ENCODE measurements at places on chromosomes 12 and 14. TPM values are rescaled to one million over a fixed set of nuclear protein-coding genes. Genes with fewer than 3 reads are reported as not detected.

Gene VWF
- total RNA-seq = 535 TPM

Gene IL31
- total RNA-seq = not detected

Gene PZP
- 0.40 TPM for total RNA-seq

DNA sequence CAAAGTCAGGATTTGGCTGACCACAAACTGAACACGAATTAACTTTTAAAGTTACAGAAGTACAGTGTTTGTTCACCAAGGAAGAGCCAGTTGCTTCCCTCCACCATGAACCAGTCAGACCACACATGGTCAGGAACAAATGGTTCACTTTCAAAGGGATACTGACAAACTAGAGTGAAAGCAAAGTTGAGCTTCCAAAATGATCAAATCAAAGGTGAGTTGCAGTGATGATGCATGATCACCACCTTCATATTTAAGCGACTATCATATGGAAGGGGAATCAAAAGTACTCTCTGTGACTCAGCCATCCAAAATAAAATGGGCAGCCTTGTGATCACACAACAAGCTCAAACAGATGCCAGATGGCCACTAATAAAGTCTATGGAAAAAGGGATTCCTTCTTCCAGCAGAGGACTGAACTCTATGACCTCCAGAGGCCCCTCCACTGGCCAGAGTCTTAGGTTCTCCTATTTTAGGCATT, 13.1 kb downstream of the NT5DC3 start:
- DNase-seq = no peak

DNA sequence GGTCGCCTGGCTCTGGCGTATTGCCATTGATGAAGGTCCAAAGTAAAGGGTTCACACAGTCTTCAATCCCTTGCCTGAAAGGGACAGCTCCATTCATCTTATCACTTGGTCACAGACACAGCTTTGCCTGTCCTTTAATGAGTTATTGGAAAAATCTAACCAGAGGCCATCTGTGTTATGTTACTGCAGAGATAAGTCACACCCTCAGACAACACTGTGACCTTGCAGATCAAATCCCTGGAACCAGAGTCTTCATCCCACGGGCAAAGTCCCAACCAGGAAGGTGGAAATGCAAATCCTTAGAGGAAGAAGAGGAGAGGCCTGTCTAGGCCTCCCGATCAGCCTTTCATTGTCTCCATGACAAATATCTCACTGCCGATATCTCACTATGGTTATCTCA, 68.3 kb upstream of the SCN8A start:
- DNase-seq = no peak

Gene MGP
- 56.4 TPM for total RNA-seq

GRCh38 chr14:49769171-49769570, 1.2 kb downstream of the KLHDC2 start:
- no peak for DNase-seq

DNA sequence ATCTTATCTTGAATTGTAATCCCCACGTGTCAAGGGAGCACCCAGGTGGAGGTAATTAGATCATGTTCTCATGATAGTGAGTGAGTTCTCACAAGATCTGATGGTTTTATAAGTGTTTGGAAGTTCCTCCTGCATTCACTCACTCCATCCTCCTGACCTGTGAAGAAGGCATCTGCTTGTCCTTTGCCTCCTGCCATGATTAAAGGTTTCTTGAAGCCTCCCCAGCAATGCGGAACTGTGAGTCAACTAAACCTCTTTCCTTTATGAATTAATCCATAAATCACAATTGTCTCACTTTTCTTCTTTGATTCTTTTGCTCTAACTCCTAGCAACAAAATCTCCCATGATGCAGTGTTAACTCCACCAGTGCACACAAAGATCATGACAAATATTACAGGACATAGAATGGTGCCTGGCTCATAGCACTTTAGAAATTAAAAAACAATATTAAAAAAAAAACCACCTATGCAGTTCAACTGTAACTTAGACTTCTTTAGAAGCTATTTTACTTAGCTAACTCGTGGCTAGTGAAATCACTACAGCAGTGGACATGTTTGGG, 37.6 kb upstream of the MGAT4C start:
- no peak for DNase-seq

DNA sequence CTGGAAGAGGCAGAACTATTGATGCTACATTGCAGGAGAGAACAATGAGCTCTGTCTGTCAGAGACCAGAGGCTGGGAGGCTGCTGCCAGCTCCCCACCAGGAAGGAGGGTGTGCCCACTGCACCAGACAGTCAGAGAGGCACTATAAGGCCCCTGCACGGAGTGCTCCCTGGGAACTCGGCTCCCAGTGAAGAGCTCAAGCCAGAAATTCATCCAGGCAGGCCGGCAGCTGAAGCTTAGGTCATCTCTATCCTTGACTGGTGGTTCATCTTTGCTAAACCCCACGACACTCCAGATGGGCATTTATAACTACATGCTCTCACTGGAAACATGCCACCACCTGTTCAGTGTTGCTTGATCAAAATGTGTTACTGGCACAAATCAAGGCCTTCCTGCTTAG, 65.1 kb upstream of the GPATCH2L start:
- no peak for DNase-seq

DNA sequence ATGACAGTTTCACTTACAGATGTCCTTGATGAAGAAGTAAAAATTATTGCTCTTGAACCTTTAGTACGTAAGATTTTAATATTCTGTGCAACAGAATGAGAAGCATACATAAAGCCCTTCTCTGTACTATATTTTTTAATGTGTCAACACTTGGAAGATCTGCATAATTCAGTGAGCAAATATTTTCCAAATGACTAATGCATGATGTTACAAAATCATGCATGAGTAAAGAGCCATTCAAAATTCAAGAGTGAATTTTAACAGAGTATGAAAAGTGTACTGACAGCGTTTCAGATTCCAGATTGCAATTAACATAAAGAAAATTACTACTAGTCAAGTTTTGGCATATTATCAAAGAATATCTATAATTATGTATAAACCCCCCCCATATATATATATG, 101.4 kb upstream of the BBS10 start:
- DNase-seq = no peak

DNA sequence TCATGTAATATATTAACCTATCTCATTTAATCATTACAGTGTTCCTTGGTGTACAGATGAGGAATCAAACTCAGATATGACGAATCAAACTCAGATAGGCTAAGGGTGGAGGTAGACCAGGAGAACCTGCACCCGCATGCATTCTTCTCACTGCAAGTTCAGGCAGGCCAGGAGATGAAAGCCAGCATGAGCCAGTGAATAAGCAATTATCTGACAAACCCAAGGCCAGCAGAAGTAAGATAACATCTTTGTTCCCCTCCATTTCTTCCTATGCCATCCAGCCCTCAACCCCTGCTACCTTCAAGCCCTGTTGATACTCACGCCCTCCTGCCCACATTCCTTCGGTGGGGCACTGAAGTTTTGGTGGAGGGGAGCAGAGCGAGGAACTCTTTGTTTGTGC, 152.2 kb downstream of the ETV6 start:
- no peak for DNase-seq

DNA sequence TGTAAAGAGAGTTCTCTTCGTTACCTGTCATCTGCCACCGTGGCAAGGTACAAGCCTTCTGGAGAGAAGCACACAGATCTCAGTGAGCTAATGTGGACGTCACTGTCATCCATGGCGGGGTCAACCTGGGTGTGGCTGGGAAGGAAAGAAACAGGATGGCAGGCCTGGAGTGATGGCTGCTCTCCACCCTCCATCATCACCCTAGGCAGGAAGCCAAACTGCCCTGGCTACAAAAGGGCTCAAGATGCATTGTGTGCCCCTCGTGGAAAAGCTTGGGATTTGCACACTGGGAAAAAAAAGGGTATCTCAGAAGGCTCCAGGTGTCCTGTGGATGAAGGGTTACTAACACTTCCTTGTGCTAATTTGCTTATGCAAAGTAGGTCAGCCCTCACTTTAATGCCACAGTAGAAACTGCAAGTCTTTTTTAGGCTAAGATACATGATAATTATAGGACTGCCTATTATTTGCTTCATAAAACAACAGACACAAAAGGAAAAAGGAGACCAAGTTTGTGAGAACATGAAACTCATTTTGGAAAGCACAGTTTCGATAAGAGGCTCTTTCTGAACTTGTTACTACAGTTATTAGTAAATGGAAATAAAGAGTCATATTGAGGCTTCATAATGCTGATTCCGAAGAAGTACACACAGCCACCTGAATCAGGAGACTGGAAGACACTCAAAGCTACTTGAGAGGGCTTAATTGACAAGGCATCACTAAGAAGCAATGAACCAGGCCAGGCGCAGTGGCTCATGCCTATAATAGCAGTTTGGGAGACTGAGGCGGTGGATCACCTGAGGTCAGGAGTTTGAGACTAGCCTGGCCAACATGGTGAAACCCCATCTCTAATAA, 18.9 kb downstream of the RFC5 start:
- no peak for DNase-seq

- no peak for DNase-seq
Observed at GRCh38 chr14:69753860-69754259, 13.1 kb upstream of the SRSF5 start.

DNA sequence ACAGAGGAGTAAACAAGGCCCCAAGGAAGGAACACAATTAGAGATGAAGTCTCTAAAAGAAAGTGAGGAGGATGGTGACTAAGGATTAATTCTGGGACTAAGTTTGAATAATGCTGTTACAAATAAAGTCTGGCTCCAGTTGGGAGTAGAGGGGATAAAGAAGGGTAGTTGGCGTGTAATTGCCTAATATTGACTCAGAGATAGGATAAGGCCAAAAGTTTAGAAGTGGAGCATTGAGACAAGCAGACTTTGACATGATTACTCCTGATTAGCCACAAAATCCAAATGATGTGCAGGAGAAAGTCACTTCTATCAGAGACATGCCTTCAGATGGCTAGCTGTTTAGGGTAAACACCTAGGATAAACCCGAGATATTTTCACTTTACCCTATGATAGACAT, 108.4 kb downstream of the PLCZ1 start:
- no peak for DNase-seq

DNA sequence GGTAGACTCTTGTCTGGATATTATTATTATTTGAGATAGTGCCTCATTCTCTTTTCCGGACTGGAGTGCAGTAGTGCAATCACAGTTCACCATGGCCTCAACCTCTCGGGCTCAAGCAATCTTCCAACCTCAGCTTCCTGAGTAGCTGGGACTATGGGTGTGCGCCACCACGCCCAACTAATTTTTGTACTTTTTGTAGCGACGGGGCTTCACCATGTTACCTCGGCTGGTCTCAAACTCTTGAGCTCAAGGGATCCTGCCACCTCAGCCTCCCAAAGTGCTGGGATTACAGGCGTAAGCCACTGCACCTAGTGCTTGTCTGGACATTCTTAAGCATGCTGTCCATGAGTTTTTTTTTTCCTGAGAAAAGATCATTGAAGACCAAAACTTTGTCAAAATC, 498.9 kb upstream of the RGS6 start:
- DNase-seq = no peak

Gene LIMA1
- total RNA-seq = 75.4 TPM

GRCh38 chr12:69821456-69822159, 3.4 kb upstream of the MYRFL start:
- DNase-seq = peak; percentile 67

Gene EML5
- total RNA-seq = under 0.01 TPM

DNA sequence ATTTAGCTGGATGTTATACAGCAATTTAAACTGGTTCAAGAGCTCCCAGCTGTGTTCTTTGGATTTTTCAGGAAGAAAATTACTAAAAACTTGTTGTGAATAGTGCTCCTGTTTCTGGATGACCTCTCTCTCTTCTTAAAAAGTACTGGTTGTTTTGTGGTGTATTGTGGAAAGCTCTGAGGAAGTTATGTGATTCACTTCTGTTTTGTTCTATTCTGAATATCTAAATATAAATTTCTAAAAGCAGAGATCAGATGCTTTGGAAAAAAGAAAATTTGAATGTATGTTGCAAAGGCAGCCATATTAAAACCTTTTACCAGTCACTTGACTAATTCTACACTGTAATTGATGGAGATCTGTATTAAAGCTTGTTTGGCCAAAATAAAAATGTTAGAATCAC, 3.4 kb upstream of the C3AR1 start:
- DNase-seq = no peak

- no peak for DNase-seq
Observed at GRCh38 chr12:110373025-110373424, 30.5 kb downstream of the ANAPC7 start.

- no peak for DNase-seq
Observed at GRCh38 chr12:26119391-26119989, 5.3 kb downstream of the BHLHE41 start.

Gene GLT1D1
- not detected for total RNA-seq

Gene DHRS2
- 0.07 TPM for total RNA-seq

DNA sequence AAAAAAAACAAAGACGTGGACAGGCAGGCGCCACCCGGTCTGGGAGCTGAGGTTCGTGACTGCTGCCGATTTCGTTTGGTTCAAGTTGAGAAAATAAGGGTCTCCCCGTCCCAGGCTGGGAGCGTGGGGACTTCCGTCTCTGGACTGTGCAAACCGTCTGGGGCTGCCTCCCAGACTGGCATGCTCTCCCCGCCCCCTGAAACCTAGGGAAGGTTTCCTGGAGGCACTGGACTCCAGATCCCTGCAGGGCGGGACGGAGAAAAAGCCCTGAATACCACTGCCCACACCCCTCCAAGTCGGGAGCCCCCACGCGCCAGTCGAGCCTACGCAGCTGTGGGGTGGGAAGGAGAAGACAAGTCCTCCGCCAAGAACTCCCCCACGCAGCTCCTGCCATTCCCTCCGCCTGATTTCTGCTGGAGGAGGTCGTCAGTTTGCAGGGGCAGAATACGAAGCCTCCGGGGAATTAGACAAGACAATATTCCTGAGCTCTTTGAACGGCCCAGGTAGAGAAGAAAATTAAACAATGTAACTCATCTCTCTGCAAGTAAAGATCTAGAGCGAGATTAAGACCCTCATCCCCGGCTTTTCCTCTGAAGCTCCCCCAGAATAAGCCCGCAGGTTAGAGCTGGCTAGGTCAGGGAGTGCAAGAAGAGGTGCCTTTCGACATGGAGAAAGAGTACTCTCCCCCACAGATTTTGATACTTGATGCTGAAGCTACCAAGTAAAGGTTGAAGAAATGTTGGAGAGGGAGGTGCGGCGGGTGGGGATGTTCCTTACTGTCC, 10.4 kb upstream of the HOXC13 start:
- DNase-seq = no peak

DNA sequence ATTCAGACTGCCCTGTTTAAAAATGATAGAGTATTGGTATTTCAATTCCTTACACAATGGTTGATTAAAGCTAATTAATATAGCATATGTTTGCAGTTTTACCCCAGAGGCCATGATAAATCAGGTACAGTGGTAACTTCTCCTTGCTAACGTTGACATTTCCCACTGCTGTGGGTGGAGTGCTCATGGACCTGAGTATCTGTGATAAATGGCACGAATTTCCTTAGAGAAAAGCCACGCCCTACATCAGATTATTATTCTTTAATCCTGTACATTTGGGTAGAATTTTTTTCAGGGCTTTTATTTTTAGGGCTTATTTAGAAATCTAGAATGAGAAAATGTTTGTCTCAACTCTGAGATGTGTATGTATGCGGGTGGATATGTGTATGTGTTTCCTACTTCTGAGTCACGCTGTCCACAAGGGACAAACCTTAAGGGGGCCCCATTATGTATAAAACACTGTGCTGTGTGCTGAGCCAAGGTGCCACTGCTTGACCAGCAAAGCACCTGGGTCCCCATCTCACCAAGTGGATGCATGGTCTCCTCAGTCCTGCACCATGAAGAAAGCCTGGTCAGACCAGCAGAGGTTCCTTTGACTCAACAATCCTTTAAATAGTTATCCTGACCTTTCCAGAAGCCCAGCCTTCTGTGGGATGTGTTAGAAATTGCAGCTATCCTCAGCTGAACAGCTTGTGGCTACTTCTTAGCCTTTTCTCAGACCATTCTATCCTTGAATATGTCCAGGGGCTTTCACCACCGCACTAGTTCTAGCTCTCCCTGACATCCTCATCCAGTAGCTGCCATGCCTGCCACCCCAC, 57.9 kb upstream of the STK38L start:
- DNase-seq = no peak
